ENCODE measurements at places on chromosomes 3 and 15.

DNA sequence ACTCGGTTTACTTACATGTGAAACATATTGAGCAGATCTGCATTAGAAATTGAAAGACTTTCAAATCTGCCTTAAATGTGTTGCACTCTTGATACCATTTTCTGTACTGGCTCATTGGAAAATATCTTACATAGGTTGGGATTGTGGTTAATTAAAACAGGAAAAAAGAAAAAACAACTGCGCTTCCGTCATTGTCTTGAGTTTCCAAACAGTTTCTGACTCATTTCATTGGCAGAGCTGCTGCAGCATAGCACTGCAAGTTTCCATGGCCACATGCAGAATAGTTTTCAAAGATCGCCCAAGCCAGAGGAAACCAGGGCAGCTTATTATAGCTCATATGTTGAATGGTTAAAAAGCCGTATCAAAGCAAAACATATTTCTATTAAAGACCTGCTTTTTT, 446.6 kb upstream of the BCHE start:
- DNase-seq = no peak

DNA sequence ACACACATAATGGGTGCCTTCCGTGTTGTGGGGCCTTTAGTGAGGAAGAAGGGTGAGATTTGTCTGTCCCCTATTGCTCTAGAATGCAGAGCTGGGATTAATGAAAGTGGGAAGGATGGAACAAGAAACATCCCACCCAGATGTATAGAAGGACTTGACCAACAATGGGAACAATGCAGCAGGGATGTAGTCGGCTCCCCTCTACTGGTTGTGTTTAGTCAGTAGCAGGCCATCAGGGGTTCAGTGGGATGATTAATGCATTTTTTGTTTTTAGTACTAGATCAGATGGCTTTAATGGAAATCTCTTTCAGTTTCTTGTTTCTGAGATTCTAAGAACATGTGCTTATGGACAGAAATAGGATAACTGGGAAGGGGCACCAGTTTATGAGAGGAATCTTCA, 156.0 kb upstream of the ROPN1 start:
- DNase-seq = no peak

DNA sequence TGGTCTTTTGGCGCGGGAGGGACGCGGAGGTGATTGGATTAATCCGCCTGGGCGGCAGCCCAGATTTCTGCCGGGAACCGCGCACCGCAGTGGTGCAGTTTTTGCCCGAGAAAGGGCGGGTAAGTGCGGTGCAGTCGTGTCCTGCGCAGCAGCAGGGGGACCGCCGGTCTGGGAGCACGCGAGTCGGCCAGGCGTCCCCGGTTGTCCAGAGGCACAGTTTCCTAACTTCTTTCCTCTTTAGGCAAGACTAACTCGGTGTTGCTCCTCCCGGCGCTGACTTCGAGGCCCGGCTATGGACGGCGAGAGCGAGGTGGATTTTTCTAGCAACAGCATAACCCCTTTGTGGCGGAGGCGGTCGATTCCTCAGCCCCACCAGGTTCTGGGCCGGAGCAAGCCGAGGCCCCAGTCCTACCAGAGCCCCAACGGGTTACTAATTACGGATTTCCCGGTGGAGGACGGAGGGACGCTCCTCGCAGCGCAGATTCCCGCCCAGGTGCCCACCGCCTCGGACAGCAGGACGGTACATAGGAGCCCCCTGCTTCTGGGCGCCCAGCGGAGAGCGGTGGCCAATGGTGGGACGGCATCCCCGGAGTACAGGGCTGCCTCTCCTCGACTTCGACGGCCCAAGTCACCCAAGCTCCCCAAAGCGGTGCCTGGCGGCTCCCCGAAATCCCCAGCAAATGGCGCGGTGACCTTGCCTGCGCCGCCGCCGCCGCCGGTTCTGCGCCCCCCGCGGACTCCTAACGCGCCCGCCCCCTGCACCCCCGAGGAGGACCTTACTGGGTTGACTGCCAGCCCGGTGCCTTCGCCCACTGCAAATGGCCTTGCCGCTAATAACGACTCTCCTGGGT, 736 bp downstream of the ARHGEF26 start:
- DNase-seq = no peak

DNA sequence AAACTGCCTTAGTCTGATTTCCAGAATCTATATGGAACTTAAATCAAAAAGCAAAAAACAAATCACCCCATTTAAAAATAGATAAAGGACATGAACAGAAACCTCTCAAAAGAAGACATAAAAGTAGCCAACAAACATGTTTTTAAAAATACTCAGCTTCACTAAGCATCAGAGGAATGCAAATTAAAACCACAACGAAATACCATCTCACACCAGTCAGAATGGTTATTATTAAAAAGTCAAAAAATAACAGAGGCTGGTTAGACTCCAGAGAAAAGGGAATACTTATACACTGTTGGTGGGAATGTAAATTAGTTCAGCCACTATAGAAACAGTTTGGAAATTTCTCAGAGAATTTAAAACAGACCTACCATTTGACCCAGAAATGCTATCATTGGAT, 367.9 kb downstream of the ZIC4 start:
- DNase-seq = no peak

DNA sequence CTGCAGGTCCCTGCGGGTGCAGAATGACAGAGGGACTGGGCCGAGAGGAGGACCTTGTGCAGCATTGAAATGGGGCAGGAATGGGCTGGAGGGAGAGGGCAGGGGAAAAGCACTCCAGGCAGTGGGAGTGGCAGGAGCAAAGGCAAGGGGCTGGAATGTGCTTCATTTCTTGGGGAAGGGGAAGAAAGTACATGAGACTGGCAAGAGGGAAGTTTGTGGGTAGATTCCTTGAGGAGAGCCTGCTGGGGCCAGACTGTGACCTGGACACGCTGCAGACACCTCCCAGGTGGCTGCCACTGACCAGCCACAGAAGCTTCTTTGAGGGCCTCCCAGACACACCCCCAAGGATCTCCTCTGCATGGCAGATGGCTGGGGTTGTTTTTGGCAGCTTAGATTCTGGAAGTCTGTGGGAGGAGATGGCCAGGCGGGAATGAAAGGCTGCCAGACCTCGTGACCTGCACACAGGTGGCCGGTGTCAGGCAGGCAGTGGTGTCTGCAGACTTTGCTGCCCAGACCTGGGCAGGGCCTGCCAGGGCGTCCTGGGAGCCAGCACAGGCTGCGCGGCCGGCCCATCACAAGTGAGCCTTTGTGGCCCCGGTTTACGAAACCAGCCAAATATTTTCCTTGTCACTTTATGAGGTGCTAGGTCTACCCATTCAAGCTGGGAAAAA, 53.1 kb downstream of the SPSB4 start:
- DNase-seq = no peak

DNA sequence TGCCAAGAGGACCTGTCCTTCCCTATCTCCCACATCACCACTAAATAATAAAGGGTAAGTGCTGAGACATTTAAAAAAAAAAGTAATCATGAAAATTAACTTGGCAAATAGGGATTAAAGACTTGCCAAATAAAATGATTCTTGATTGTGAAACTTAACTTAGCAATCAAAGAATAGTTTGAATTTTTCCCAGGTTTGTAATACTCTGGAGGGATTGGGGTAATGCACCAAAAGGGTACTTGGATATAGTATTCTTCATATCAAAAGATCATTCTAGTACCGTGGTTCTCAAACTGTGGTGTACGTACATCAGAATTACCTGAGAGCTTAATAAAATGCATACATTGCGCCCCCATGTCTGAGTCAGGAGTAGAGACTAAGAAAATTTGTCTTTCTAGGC, 28.5 kb downstream of the CALML4 start:
- DNase-seq = no peak

DNA sequence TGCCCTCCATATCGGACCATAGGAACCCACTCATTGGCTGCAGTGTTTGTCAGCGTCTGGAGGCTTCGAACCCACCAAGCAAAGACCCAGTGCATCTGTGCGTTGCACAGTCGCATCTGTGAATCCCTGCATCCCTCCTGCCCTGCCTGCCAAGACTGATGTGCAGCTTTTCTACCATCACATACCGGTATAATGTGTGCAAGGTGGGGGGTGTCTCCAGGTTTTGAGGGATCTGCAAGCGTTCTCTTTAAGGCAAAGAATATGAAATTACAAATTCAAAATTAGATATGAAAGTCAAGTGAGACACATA, 288 bp upstream of the NME9 start:
- no peak for DNase-seq

GRCh38 chr3:144810160-144810559, 838.5 kb downstream of the DIPK2A start:
- DNase-seq = no peak

- no peak for DNase-seq
Observed at GRCh38 chr15:81288040-81288439, 35.9 kb downstream of the STARD5 start.

- no peak for DNase-seq
Observed at GRCh38 chr3:170344971-170345370, 12.5 kb upstream of the SKIL start.

DNA sequence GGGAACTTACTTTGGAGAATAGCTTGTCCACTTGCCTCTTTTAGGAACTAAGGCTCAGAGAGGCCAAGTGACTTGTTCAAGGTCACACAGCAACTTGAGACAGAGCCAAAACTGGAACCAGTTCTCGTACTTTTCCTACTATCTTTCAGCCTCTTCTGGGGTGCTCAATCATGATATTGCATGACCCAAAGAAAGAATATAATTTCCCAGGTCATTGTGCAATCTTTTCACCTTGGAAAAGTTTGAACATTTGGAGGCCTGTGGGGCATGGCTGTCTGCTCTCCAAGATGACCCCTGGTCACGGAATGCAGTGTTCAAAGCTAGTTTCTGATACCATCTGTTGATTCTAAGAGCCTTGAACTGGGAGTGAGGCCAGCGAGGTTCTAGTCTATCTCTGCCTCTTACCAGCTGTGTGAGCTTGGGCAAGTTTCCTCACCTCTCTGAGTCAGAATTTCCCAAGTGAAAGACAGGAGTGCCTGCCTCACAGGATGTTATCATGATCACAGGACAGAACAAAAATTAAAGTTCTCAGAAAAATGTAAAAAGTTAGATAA, 89.7 kb downstream of the BDH1 start:
- no peak for DNase-seq

DNA sequence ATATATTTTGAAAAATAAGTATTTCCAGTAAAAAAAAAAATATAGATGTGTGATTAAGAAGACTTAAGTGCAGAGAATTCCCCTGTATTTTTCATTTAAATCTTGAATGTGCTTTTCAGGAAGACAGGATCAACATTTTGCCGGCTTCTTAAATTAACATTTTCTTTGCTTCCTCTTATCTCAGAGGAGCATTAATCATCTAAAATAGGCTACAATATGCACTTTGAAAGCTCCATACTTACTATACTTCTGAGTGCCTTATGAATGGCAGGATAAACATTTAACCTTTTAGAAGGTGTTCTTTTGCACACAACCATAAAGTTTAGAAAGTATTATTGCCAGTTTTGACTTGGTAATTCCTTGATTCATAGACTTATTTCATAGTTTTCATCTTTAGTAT, 164.3 kb downstream of the ECT2 start:
- DNase-seq = no peak

DNA sequence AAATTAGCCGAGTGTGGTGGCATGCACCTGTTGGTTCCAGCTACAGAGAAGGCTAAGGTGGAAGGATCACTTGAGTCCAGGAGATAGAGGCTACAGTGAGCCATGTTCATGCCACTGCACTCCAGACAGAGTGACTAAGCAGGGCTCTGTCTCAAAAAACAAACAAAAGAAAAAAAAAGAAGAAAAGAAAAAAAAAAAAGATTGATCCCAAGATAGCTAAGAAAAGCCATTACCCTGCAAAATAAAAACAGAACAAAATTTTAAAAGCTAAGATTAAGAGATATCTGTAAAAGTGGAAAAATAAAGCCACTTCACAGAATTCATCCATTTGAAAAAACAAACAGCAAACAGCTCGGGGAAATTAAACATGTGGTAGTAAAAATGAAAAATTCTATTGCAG, 23.8 kb downstream of the LRRC2 start:
- DNase-seq = no peak

DNA sequence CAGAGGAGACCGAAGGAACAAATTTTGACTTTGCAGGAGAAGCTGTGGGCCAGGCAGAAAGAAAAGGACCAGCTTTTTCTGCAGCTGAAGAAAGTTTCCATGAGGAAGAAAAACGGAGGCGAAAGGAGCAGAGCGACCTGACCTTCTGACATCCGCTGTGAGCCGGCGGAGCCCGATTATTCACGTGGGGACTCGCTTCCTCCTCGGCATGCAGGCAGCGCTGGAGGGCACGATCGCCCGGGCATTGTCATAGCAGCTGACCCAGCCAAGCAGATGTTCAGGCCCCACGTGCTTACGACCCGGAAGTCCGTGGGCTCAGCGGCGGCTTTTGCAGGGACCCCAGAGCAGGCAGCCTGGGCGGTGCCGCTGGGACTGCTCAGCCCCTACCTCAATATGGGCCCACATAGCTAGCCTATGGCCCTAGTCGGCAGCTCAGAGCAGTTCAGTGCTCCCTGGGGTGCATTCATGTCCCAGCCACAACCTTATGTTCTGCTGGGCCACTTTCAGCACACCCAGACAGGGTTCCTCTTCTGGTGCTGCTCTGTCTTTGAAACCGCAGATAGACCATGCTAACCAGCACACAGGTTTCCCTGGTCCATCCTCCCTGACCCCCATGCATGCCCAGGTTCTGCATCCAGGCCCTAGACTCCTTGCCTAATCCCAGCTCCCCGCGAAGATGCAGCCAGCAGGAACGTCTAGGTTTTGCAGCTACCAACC, 10.5 kb upstream of the EIF4A2 start:
- no peak for DNase-seq

DNA sequence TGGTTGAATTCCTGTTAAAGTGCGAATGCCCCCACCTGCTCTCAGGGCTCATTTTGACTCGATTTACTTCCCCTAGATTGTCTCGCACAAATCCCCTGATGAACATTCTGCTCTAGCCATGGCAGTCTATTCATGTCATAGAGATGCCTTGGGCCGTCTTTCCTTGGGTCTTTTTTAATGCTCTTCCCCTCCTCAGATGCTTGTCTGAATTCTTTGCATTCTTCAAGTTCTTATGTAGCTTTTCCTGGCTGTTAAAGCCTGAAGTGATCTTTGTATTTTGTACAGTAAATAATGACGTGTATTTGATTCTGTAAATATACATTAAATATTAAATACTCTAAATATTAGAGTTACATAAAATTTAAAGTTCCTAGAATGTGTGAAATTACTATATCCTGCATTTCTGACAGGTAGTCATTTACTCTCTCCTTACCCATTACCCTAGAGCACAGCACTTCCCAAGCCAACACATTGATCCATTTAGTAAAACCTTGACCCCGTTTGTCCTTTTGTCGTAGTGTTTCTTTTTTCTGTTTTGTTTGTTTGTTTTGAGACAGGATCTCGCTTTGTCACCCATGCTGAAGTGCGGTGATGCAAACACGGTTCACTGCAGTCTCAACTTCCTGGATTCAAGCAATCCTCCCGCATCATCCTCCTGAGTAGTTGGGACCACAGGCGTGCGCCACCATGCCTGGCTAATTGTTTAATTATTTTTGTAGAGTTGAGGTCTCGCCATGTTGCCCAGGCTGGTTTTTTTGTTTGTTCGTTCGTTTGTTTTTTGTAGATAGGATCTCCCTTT, 47.9 kb downstream of the YEATS2 start:
- no peak for DNase-seq
